ENCODE measurements at places on chromosomes 2 and 18. TPM values are rescaled to one million over a fixed set of nuclear protein-coding genes. Genes with fewer than 3 reads are reported as not detected.

DNA sequence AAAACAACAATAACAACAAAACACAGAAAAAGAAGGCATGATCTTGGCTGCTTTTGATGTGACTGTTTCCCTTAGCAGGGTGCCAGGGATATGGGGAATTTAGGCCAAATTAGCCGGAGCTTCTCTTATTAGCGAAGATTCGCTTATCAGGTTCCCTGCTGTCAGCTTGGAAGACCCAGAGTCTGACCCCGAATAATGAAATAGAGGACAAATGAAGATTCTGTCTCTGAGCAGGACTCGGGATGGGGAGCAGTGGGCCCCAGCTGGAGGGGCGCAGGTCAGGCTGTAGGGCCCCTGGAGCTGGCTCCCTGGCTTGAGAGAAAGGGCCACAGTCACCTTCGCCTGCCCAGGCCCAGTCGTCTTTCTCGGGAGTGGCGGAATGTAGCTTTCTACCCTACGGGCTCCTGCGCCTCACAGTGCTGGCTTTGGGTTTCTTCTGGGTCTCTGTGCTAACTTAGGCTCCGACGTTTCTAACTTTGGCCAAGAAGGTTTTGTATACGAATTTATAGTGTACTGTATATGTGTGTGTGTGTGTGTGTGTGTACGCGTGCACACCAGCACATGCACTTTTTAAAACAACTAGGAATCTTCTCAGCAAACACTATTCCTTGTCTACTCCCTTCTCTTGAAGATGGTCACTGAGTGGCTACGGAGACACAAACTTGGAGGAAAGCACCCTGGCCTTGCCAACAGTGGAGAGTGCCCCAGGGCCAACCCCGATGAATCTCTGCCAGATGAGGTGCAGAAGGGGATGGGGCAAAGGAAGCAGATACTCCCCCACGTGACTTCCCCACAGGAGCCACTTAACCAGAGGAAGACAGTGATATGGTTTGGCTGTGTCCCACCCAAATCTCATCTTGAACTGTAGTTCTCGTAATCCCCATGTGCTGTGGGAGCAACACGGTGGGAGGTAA lies 195.6 kb upstream of the COPS8 start:
- DNase-seq = no peak

DNA sequence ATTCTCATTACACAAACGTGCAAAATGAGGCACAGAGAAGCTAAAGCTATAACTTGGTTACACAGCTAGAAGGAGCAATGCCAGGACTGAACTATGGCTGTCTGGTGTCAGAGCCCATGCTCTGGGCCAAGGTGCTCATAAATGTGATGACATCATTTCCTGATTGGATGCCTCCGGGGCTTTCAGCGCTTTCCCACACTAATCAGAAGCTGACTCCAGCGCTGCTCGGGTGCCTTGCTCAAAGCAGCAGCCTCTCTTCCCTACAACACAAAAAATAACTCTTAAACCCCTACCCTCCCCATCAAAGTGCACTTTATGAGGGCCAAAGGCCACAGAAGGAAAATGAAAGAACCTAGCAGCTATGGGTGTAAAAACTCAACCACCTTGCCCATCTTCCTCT lies 90.7 kb downstream of the STK39 start:
- no peak for DNase-seq

Gene CSRNP3
- not detected for polyA plus RNA-seq

GRCh38 chr18:78376046-78376445 lies 603.6 kb upstream of the SALL3 start:
- DNase-seq = no peak

Measured in naive thymus-derived CD8-positive, alpha-beta T cell (primary cell).